ENCODE measurements at places on chromosomes 16 and 17. TPM values are rescaled to one million over a fixed set of nuclear protein-coding genes. Genes with fewer than 3 reads are reported as not detected.

PPP1R27 gene
- total RNA-seq, result 0.09 TPM

SPNS2 gene
- 0.37 TPM for total RNA-seq

ITGAX gene
- not detected for total RNA-seq

KIFC3 gene
- total RNA-seq, result 69.2 TPM

PRR14 gene
- total RNA-seq, result 8.7 TPM

CFAP119 gene
- 1.4 TPM for total RNA-seq

KCNJ18 gene
- not detected for total RNA-seq

CDRT4 gene
- 4.0 TPM for total RNA-seq

C1QL1 gene
- total RNA-seq, result not detected

DNAH2 gene
- under 0.01 TPM for total RNA-seq

ITGAD gene
- not detected for total RNA-seq

TP53TG3E gene
- total RNA-seq, result not detected

ABCA10 gene
- total RNA-seq, result 0.69 TPM

ZG16 gene
- not detected for total RNA-seq

CSF3 gene
- 3.9 TPM for total RNA-seq

PNPO gene
- 39.2 TPM for total RNA-seq

KRTAP2-2 gene
- total RNA-seq, result not detected

CNTNAP4 gene
- total RNA-seq, result not detected

TBC1D3L gene
- total RNA-seq, result 2.1 TPM

WNT9B gene
- not detected for total RNA-seq

HOXB5 gene
- not detected for total RNA-seq

NLRC5 gene
- 34.4 TPM for total RNA-seq

CYGB gene
- total RNA-seq, result 7.1 TPM

RAB34 gene
- 133 TPM for total RNA-seq

CHRNE gene
- 0.30 TPM for total RNA-seq

KCNG4 gene
- not detected for total RNA-seq

CANT1 gene
- total RNA-seq, result 143 TPM

ALOX12B gene
- total RNA-seq, result not detected

TEKT1 gene
- total RNA-seq, result not detected

FNDC8 gene
- not detected for total RNA-seq

MAF gene
- 3.9 TPM for total RNA-seq

PIK3R5 gene
- total RNA-seq, result not detected

FBXW10 gene
- total RNA-seq, result under 0.01 TPM

ALOXE3 gene
- not detected for total RNA-seq

LPCAT2 gene
- 32.3 TPM for total RNA-seq

RRAD gene
- total RNA-seq, result 37.4 TPM

NUBP1 gene
- 19.0 TPM for total RNA-seq

MYH2 gene
- 0.97 TPM for total RNA-seq

ZNF688 gene
- 4.8 TPM for total RNA-seq

CDK5RAP3 gene
- 71.8 TPM for total RNA-seq

MYH1 gene
- 0.09 TPM for total RNA-seq

TEDC2 gene
- 3.0 TPM for total RNA-seq

HGS gene
- total RNA-seq, result 138 TPM

KRTAP2-1 gene
- not detected for total RNA-seq

GPR179 gene
- under 0.01 TPM for total RNA-seq

CSH2 gene
- total RNA-seq, result not detected

KRT39 gene
- total RNA-seq, result not detected

XYLT1 gene
- 83.9 TPM for total RNA-seq

KRT33A gene
- total RNA-seq, result not detected
